ENCODE measurements at places on chromosomes 4 and X.

DNA sequence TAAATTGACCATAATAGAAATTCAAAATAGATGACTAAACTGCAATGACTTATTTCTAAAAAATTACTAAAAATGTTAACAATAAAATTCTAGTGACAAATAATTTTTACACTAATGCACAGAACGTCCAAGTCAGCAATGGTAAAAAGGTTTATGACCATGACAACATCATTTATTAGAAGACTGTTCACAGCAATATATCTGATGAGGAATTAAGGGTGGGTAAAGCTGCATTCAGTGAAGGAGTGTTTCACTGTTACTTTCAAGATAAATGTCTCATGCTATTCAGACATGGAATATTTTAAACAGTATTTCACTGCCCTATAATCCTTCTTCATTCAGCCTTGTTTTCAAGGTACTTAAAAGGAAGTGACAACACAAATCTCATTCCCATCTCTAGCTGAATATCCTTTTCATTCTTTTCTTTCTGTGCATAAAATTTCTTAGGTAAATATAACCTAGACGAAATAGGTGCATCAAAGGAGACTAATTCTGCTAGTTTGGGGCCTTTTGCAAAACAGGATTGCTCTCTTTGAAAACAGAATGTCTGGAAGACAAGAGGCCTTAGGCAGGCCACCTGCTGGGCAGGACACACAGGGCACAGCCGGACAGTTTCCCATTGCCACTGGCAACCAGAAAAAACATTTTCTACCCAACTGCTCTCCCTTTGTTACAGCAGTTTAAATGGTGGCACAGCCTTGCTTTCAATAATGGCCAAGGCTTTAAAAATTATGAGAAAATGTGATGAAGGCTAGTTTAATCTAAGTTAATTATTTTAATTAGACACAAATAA lies 600.3 kb downstream of the SPRY1 start:
- DNase-seq = no peak

DNA sequence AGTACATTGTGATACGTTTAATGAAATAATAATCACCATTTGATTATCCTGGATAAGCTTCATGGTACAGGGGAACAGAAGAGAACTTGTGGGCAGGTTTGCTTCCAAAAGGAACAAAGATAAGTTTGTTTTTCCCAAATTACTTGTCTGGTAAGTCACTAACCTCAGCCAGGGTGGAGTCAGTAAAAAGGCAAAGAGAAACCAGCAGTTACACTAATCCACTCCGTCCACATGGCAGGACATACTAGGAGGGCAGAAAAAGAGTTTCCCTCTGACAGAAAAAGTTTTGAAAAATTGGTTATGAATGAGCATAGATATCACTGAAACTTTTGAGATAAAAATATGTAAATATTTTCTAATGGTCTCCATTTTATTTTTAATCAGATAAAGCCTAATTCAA lies 285.9 kb downstream of the IL15 start:
- DNase-seq = no peak

GRCh38 chr4:161952382-161952781 lies 211.4 kb downstream of the FSTL5 start:
- no peak for DNase-seq

GRCh38 chr4:118962540-118962939 lies 73.9 kb downstream of the SYNPO2 start:
- DNase-seq = peak; percentile 23

DNA sequence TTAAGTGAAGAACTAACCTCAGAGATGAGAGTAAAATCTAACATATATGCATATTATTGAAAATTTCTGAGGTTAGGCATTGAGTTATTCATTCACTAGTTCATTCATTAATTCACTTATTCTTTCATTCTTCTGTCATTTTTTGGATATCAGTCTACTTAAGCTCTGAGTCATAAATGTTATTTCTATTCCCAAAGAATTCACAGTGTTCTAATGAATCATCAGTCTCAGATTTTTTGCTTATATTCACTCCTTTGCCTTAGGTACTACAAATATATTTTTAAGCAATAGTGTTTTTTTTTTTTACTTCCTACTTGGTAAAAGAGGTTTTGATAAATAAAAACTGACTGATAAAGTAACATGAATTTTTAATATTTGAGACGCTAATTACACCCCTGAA lies 95.2 kb upstream of the DKK2 start:
- DNase-seq = no peak

- no peak for DNase-seq
These were observed 194.6 kb upstream of the KLF3 start for GRCh38 chr4:38469410-38469809.

DNA sequence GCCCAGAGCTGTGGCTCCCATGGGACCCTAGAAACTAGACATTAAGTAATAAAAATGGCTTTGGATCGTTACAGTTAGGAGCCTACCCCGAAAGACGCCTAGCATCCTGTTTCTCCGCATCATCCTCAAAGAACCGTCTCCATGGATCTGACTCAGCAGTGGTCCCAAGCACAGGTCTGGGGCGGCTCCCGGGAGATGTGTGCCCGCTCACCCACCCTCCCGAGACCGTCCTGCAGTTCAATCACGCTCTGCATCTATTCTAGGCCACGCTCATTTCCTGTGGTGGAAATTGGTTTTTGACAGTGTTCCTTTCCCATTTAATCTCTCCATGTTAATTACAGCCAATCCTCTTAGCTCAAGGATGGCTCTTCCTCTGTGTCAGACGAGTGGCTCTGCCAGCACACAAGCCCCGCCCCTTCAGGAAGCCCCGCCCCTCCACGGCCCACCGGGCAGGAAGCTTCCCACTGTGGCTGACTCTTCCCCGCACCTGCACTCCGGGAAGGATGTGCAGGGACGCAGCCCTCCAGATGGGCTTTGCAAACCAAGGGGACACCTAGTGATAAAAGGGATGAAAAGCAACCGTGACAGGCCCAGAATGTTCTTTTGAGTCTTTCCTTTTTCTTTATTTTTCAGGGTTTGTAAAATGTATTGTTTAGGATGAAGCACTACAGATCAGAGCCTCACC lies 34.5 kb upstream of the HELT start:
- DNase-seq = peak; percentile 32

DNA sequence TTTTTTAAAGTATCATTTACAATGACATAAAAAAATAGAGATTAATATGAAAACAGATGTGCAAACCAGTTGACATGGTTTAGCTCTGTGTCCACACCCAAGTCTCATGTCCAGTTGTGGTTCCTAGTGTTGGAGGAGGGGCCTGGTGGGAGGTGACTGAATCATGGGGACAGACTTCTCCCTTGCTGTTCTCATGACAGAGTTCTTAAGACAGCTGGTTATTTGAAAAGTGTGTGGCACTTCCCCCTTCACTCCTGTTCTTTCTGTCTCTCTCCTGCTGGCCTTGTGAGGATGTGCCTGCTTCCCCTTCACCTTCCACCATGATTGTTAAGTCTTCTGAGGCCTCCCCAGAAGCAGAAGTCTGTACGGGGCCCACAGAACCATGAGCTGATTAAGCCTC lies 23.8 kb downstream of the CNOT6L start:
- no peak for DNase-seq

DNA sequence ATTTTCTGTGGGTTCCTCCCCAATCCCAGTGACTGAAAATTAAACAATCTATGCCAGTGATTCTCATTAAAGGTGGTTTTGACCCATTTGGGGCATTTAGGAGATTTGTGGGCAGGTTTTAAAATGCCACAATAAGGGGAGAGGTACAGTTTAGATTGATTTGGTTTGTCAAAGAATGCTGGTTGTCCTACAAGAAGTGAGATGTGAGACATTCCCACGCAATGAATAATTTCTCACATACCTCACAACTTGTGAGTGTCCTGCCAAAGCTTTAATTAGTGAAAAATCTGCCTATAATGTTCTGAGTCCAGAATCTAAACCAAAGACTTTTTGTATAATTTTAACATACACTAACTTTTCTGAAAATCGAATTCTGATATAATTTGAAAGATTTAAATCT lies 199.4 kb downstream of the MAPK10 start:
- peak; percentile 14 for DNase-seq

GRCh38 chrX:29687687-29688086 lies 527.7 kb upstream of the MAGEB2 start:
- peak; percentile 60 for DNase-seq

DNA sequence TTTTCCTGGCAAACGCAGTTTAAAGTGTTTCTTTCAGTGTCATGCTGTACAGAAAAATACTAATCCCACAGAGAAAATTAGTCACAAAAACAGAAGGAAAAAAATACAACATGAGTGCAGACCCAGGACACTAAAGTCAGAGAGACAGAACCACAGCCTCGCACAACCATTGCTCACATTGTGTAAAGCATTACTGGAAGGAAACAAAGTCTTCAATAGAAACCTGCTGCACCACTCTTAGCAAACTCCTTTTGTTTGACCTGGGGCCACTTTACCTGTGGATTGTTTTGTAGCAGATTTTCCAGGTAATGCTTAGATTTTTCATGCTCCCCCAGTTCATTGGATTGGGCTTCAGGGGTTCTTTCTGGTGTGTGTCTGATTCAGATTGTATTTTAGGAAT lies 131.8 kb upstream of the TMLHE start:
- DNase-seq = no peak

GRCh38 chr4:40731792-40732245 lies 17.9 kb upstream of the NSUN7 start:
- DNase-seq = peak; percentile 4

DNA sequence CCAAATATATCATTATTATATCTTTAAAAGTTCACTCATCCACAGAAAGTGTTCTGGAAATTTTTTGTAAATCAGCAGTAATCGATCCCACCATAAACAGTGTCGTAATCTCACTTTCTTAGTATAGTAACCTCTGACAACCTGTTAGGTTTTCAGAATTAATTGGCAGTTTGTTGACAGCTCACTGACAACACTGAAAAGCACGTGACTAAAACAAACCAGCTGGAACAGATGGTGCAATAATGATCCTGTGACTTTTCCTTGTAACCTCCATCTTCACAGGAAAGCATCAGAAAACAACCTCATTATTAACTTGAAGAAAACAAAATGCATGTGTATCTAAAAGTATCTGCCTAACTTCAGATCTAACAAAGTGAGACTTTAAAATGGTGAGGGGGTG lies 48.5 kb downstream of the FSTL5 start:
- DNase-seq = no peak

DNA sequence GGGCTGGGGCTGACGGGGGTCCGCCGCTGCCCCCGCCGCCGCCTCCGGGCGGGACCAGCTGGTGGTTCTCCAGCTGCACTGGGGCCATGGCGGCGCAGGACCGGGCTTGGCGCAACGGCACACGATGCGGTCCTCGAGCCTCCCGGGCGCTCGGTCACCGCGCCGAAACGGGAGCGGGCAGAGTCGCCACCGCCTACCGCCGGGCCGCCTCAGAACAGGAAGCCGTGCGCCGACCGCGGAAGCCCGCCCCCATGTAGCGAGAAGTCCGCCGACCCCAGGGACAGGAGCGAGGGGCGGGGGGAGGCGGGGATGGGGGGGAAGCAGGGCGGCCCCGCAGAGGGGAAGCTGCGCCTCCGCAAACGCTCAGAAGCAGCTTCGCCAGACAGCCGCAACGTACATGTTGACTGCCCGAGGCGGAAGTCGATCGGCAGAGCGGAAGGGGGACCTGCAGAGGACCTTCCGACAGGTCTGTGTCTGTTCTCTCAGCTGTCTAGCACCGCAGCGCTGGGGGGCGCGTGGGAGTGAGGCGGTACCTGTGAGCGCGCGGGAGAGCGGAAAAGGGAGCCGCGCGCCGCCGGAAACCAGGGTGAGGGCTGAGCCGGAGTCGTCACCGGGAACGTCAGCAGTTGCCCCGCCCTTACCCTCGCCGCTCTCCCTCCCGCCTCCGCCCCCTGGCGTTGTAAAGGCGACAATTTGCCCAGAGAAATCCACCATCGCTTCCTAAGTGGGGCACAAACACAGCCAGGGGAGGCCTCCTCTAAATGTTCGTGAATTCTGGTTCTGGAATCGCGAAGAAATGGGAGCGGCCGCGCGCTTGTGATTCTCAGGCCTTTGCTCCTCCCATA lies at the start of gene MED14:
Gene MED14, minus strand, starts transcription at position 218 of the 845 bp plus-strand sequence. Its CDS starts 130 bp downstream, at position 88.
- DNase-seq = peak; percentile 85

DNA sequence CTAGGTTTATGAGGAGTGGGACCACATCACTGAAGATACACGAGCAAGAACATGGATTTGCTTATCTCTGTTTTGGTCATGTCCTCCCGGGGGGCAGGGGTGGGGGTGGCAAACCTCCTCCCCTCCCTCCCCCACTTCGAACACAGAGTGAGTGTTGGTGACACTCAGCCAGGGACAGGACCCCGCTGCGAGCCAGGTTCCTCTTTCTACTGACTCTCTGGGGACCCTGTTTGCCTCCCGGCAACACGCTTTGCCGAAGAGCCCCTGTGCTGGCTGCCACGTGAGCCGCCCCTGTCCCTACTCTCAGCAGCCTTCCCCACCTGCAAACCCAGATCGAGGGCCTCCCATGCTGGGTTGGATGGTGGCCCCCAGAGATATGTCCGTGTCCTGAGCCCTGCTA lies 34.7 kb downstream of the P2RY8 start:
- DNase-seq = no peak

GRCh38 chr4:96986816-96987215 lies 1146.9 kb downstream of the PDHA2 start:
- DNase-seq = no peak

- no peak for DNase-seq
These were observed 27.8 kb downstream of the NAA11 start for GRCh38 chr4:79298027-79298426.

GRCh38 chrX:64187762-64188150 lies 17.8 kb downstream of the AMER1 start:
- DNase-seq = no peak

- DNase-seq = peak; percentile 76
These were observed 1.2 kb downstream of the PNPLA4 start for GRCh38 chrX:7925867-7926472.

DNA sequence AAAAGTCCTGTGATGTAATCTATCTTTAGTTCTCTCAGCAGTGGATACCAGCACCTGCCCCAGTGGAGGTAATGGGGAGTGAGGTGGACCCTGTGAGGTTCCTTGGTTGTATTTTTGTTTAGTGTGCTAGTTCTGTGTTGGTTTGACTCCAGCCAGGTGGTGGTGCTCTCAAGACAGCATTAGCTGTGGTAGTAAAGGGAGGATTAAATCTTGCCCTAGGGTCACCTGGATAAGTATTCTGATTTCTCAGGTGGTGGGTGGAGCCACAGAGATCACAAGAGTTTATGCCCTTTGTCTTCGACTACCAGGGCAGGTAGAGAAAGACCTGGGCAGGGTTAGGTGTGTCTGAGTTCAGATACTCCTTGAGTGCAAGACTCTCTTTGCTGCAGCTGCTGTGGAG lies 176.3 kb upstream of the EDA2R start:
- no peak for DNase-seq

DNA sequence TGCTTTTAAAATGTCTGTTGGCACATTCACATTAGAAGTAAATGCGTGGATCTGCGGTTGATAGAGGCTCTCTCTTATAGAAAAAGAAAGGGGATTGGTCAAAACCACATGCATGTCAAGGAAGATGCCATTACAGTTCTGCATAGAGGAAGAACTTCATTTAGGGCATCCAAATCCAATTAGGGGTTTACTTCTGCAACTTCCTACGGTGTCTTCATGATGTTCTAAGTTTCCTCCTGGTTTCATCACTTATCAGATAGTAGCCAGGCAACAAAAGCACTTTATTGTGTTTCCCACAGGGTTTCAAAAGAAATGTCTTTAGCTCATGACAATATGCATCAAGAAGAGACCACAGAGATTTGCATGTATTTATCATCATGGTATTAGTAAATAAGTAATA lies 136.0 kb upstream of the HPGD start:
- DNase-seq = no peak
